GM18507 (cell line): ENCODE measurements at places on chromosomes 3 and 15.

- no peak for DNase-seq
These were observed 310.6 kb downstream of the NSUN3 start for GRCh38 chr3:94373456-94373855.

DNA sequence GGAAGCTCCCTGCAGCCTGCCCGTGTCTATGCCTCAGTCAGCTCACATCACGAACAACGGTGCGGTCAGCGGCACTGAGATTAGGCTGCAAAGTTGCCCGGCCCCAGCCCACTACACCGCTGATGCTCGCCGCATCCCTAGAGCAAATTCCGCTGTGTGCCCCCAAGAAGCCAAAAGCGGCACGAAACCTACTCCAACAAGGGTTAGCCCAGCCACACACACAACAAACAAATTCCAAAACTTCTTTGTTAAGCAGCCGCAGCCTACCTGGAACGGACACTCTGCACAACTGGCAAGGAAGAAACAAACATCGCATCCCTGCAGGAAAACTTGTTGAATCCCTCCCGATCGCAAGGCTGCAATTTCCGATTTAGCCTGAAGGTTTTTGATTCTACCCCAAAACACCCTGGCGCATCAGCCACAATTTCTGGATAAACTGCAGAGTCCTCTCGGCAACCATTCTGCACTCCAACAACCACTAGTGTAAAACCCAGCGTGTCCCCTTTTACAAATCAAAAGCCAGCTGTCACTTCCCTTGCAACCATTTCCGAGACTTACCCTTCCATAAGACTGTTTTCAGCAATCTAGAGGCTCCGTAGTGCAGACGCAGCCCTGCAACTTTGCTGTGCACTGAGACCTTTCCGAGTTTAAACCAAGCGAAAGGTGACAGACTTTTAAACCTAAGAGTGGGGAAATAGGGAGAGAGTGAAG lies 449 bp downstream of the ROBO1 start:
- DNase-seq = no peak

- DNase-seq = no peak
These were observed 32.7 kb downstream of the ARL14 start for GRCh38 chr3:160709477-160710182.

- DNase-seq = no peak
These were observed 3.4 kb upstream of the TRIM71 start for GRCh38 chr3:32814361-32814760.

GRCh38 chr3:190193210-190193609 lies 72.5 kb upstream of the P3H2 start:
- no peak for DNase-seq

DNA sequence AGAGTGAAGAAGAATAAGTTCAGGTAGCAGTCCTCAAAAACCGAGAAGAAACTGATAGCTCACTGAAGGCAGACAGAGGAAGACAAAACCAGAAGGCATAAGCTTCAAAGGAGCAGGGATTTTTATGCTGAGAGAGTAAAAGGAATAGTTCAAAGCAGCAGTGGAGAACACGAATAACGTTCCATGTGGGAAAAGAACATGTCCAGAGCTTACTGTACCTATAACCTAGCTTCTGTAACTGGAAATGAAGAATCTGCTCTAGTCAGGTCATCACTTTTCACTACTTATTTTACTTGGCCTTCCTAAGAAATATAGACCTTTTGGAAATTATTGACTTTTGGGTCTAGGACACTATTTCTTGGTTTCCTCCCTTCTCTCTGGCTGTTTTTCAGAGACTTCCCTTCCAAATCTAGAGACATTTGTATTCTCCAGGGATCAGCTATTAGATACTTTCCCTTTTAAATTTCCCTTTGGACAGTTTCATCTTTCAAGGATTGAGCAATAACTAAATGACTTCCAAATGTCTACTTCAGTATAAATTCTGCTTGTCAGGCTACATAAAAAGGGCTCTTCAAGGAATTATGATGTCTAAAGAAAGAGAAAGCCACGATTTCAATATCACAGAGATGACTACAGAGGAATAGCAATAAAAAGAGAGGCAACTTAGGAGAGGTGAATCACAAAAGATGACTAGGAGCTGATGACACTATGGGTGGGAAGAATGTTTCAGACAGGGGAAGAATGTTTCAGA lies 46.7 kb downstream of the UBE3A start:
- no peak for DNase-seq

DNA sequence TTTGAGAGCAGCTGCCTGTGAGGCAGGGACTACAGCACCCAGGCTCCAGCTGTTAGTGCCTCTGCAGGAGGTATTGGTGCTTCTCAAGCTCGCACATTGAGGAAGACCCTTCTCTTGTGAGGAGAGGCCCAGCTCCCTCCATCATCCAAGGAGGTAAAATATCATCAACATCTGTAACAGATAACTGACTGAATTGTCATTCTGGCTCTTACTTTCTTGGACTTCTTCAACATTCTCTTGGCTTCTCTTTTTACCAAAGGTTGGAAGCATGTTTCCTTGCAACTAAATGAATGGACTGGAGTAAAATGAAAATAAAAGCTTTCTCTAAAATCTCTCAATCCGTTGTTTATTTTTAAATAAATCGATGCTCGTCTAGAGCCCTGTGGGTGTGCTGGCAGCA lies 53.1 kb upstream of the PXYLP1 start:
- no peak for DNase-seq

- no peak for DNase-seq
These were observed 82.4 kb upstream of the PRR23C start for GRCh38 chr3:139127101-139127500.

GRCh38 chr15:61035311-61035710 lies 193.8 kb downstream of the RORA start:
- no peak for DNase-seq

DNA sequence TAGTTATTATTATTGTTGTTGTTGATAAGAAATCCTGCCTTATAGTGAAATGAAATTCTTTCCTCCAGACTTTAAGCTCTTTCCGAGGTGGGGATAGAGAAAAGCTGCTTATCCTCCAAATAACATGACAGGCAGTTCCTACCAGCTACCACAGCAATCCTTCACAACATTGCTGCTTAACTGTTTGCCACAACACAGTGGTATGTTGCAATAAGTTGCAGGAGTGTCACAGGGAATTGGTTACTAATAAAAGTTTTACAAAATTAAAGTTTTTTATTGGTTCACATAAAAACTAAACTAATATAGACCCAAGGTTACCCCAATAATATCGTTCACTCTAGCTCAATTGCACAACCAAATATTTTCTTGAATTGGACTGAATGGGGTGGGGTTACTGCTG lies 57.4 kb upstream of the ICE2 start:
- DNase-seq = no peak

DNA sequence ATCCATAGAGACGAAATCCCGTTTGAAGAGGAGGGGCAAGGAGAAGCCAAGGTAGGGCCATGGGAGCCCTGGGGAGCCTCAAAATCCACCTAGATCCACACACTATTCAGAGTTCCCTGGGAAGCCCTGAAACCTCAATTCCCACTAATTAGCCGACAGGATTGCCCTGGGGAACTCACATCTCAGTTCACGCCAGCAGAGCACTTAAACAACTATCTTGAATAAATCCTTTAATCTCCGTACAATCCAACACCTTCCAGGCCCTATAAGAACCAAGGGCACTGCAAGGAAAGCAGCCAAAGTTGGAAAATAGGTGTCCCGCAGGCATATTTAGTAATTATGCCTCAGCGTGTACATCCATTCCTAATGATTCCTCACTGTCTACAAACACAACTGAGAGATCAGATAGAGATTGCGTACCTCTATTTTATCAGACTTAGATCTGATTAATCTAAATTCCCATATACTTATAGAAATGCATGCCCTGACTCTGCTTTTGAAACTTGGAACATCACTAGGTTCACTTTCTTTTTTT lies 25.6 kb upstream of the EIF4A2 start:
- no peak for DNase-seq
